Peyer's patch (tissue), 4 donors: ENCODE measurements at places on chromosomes 7 and 10. TPM values are rescaled to one million over a fixed set of nuclear protein-coding genes. Genes with fewer than 3 reads are reported as not detected.

Gene ZNF212
- total RNA-seq, result 19.8 TPM

DNA sequence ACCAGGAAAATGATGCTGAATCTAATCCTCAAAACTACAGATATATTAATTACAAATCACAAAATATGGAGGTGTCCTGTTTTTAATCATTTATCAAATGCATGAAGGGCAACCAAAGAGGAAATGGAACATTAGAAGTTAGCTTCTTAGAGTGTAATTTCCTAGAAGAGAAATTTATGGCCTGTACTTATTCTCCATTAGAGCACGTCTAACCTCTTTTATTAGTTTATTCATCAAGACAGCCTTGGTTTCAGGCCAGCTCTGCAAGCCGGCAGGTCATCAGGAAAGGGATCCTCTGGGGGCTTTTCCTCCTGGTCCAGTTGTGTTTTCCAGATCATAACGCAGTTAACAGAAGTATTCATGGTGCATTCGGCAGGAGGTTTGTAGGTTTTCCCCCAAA lies 517.6 kb downstream of the KCNMA1 start:
- DNase-seq, result no peak

Gene NRG3
- not detected for total RNA-seq

DNA sequence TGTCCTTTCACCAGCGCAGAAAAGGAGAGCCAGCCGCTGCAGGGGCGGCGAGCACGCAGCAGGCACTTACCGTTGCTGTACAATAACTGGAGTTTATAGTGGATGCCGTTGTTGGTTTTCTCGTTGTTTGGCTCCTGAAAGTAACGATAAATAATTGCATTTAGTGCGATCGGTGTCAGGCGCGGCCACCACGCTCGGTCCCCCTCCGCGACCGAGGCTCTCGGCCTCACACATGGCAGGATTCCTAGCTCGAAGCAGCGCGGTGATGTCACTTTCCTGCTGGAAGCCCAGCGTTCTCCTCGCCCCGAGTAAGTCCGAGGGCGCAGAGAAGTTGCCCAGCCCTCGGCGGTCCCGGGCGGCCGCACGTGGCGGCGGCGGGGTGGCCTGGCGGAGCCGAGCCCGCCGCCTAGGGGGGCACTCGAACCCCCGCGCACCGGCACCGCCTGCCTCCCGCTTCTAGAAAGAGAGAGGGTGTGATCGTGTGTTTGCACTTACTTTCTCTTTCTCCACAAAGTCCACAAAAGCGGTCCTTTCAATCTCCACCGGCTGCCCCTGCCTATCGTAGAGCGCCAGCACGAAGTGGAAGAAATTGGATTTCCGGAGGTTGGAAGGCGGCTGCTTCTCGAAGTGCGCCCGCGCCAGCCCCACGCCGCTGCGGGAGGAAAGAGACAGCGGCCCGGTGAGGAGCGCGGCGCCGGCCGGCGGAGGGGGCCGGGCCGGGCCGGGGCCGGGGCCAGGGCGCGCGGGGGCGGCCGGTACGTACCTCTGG lies 1.0 kb downstream of the EBF3 start:
- DNase-seq, result peak; percentile 9

DNA sequence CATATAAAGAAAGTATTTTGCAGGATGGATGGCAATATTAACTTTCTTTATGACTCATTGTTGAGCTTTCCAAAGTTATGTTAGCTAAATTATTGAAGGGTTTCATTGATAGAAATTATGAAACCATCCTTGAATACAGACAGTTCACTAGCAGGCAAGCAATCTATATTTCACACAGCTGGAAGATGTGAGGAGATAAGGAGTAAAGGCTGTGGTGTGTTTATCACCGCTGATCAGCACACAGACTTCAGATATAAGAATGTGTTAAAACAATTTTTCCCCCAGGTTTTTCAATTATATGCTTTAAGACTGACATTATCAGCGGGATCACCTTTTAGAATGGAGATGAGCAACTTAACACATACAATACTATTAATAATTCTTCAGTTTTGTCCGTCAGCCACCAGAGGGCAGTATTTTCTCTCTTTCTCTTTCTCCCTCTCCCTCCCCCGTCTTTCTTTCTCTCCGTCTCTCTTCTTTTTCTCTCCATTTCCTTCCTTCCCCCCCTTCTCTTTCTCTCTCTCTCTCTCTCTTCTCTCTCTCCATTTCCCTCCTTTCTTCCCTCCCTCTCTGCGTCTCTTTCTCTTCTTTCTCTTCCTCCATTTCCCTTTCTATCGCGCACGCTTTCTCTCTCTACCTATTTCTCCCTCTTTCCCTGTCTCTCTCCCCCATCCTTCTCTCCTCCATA lies 62.9 kb upstream of the FAM171A1 start:
- no peak for DNase-seq

Gene PON3
- not detected for total RNA-seq

- peak; percentile 31 for DNase-seq
Observed at GRCh38 chr10:132691711-132692153, 94.2 kb downstream of the NKX6-2 start.

DNA sequence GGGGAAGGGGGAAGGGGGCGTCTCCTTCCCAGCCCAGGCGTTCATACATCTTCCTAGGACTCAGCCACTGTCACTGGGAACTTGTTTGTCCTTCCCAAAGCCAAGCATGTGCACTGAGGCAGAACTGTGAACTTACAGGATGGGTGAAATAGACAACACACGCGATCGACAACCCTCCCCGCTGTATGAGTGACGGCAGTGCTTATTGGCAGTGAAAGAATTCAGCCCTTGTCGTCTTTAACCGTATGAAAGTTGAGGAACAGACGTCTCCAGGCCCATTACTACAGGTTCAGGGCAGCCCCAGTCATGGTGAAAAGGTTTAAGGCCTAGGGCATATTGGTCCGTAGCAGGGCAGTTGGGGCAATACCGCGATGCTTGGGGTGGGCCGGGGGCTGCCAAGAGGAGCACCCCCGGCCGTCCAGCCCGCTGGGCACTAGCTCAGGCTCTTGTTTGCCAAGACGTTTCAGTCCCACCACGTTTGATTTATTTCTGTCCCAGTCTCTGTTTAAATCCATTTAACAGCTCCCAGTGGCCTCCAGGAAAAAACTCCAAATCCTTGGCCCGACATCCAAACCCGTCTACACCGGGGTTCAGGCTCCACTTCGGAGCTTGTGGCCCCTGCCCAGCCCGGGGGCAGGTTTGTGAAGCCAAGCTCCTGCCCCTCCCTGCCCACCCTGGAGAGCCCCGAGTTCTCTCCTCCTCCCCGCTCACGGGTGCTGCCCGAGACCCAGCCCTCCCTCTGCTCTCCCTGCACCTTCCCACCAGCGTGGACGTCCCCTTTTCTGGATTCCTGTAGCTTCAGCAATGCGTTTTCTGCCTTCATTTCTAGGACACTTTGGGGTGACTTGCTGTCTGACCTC lies 159.8 kb downstream of the DNAJB6 start:
- DNase-seq, result no peak
